Thyroid gland (tissue), 4 donors: ENCODE measurements at places on chromosomes 3 and 15.

DNA sequence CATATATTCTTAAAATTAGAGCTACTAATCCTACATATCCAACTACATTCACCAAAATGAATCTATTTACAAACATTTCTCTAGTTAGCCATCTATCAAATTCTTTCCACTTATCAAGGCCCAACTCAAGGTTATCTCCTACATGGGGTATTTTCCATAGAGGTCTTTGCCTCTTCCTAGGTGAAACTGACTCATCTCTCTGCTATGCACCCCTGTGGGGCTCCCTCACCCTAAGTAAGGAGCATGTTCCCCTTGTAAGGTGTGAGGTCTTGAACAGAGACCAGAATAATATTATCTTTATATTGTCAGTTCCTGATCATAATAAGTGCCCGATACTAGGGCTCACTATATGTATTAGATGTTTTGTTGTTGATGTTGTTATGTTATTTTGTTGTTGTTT is 74.6 kb upstream of the TSC22D2 start:
- H3K27me3 ChIP-seq = no peaks in the 10 kb centered on the region
- no peaks in the 10 kb centered on the region for H3K36me3 ChIP-seq
- peaks cover 8% of the 10 kb centered on the region for H3K4me1 ChIP-seq
- H3K27ac ChIP-seq = no peak overlapping the region
- no peak overlapping the region for H3K4me3 ChIP-seq
- DNase-seq = no peak

DNA sequence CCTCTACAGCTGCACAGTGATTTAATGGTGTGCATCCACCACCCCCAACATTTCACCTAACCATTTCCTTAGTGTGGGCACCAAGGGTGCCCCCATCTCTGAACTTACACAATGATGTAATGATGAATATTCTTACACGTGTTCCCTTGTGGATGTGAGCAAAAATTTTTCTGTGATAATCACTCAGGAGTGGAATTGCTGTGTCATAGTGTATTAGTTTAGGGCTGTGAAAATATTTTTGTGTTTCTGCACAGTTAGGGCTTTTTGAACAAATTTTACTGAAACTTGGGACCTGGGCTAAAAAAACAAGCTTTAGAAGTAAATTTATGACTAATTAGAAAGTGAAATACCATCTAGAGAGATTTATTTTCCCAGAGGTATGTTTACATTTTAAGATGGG is 134.5 kb upstream of the CCNL1 start:
- no peak overlapping the region for H3K27ac ChIP-seq
- no peaks in the 10 kb centered on the region for H3K27me3 ChIP-seq
- H3K4me3 ChIP-seq = no peak overlapping the region
- DNase-seq = no peak
- no peaks in the 10 kb centered on the region for H3K4me1 ChIP-seq

DNA sequence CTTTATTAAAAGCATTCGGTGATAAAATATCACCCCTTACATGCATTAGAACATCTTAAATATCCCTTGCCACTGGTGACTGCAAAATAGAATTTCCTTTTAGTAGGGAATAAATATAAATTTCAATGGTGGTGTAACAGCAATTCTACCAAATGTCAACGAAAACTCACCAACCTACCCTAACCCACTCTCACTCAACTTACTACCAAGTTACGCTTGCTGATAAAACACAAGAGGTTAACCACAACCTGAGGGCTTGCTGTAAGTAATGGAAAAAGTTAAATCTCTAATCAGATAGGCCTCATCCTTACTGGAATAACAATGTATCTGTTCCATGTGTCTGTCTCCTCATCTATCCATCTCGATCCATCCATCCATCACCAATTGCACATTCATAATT is 274.7 kb downstream of the FOXP1 start:
- no peaks in the 10 kb centered on the region for H3K27me3 ChIP-seq
- H3K4me1 ChIP-seq = peaks cover 12% of the 10 kb centered on the region
- H3K4me3 ChIP-seq = no peak overlapping the region
- no peak for DNase-seq
- no peaks in the 10 kb centered on the region for H3K36me3 ChIP-seq

DNA sequence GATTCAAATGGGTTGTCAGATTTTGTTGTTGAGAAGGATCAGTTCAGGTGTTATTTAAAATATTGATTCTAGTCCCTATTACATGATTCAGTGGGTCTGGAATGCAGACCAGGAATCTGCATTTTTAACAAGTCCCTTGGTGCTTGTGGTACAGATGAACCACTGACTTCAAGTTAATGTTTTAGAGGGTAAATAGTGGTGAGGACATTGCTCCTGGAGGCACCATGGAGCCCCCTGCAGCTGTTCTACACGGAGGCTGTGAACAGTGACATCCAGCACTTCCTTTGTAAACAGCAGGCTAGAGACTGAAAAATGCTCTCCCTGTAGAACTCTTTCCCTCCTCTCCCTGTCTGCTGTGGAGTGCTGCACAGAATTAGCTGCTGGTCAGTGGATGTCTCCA is 4.8 kb upstream of the FSIP1 start:
- no peak overlapping the region for H3K4me3 ChIP-seq
- no peak for DNase-seq
- no peaks in the 10 kb centered on the region for H3K27me3 ChIP-seq
- H3K4me1 ChIP-seq = peaks cover 10% of the 10 kb centered on the region
- H3K27ac ChIP-seq = no peak overlapping the region
- no peaks in the 10 kb centered on the region for H3K36me3 ChIP-seq

- no peak overlapping the region for H3K27ac ChIP-seq
- H3K4me1 ChIP-seq = peaks cover 7% of the 10 kb centered on the region
- peaks cover 10% of the 10 kb centered on the region for H3K27me3 ChIP-seq
- DNase-seq = no peak
- H3K4me3 ChIP-seq = no peak overlapping the region
These were observed 412.0 kb downstream of the CNTN4 start for GRCh38 chr3:2510591-2511145.

DNA sequence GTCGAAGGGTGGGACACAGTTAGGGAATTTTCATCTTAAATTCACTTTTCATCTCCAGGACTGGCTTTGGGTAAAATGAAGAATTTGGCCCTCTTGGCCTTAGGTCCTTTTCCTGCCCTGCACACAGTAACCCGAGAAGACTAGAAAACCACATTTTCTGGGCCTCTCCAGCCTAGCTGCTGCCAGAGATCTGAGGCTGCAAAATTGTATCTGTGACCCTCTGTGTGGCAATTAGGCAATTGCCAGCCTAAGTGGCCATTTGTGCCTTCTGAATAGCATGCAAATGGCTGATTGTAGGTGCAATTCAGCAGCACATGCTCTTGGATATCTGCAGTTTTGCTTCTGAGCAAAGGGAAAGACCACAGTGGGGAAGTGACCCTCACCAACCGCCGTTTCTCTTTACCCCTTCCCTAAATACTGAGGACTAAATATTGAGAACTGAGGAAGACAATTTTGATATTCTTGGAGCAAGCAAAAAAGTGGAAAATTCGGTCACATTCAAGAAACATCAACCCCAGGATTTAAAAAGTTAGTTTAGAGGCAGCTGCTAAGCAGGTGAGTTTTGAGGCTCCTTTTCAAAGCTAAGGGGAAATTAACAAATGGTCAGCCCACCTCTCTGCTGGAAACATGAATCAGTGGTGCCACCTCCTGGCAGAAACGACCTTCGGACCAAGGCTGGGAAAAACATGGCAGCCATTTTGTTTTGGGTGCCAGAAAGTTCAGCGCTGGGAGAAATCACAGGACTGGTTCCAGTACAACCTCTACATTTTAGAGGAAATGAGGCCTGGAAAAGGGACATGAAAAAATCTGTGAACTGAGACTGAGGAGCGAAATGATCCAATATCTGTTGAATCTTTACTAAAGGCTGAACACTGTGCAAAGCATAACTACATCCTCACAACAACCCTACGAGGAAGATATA is 56.6 kb upstream of the PRTG start:
- H3K27me3 ChIP-seq = no peaks in the 10 kb centered on the region
- no peak overlapping the region for H3K4me3 ChIP-seq
- no peaks in the 10 kb centered on the region for H3K36me3 ChIP-seq
- peaks cover 14% of the 10 kb centered on the region for H3K4me1 ChIP-seq
